ENCODE measurements at places on chromosomes 4 and X.

- no peak for DNase-seq
- no peaks in the 10 kb centered on the region for H3K36me3 ChIP-seq
- H3K27me3 ChIP-seq, result no peaks in the 10 kb centered on the region
- peak overlapping the region; percentile 77 for H3K27ac ChIP-seq
These were observed 23.7 kb downstream of the ELF4 start for GRCh38 chrX:130086447-130087206.

GRCh38 chrX:110310896-110311295, 7.0 kb downstream of the AMMECR1 start:
- H3K27me3 ChIP-seq, result no peaks in the 10 kb centered on the region
- no peaks in the 10 kb centered on the region for H3K4me1 ChIP-seq
- DNase-seq, result no peak
- no peaks in the 10 kb centered on the region for H3K36me3 ChIP-seq
- no peak overlapping the region for H3K27ac ChIP-seq
- H3K4me3 ChIP-seq, result no peak overlapping the region

GRCh38 chrX:17374619-17375366, at the start of gene NHS:
TSS of gene NHS (plus strand) at chrX:17375200. CDS start at chrX:17375758, 558 bp downstream.
- H3K4me3 ChIP-seq, result peak within 1 kb of the TSS; percentile 53
- no peaks in the 10 kb centered on the region for H3K36me3 ChIP-seq
- H3K4me1 ChIP-seq, result no peaks in the 10 kb centered on the region
- H3K27me3 ChIP-seq, result peaks cover 8% of the 10 kb centered on the region
- peak; percentile 64 for DNase-seq

- H3K36me3 ChIP-seq, result no peaks in the 10 kb centered on the region
- H3K4me3 ChIP-seq, result no peak overlapping the region
- DNase-seq, result no peak
- no peak overlapping the region for H3K27ac ChIP-seq
- peaks cover 2% of the 10 kb centered on the region for H3K4me1 ChIP-seq
These were observed 411.7 kb downstream of the ARHGAP24 start for GRCh38 chr4:85886665-85887064.

DNA sequence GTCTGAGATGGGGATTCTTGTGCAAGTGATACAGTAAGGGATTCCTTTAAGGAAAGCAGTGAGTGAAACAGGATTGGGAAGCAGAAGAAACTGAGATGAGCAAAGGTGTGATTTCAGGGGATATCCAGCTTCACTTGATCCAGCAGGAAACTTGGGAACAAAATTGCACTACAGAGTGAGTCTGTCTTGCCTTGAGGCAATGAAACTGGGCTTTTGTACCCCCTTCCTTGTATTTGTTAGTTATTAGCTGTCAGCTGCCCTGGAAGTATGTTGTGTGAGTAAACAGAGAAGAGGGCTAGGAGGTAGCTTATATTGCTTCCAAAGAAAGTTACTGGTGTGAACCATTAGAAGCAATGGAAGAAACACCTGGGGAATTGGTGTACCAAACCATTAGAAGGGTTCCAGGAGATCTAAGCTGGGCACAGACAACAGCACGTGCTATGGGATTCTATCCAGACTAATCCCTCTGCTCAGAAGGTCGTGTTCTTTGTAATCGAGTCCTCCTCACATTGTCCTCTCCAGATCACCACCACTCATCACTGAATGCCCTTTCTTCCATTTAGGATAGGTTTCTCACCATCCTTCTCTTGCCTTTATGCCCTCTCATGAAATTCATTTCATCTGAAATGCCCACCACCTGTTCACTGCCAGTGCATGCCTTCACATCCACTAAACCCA, 76.0 kb downstream of the PDLIM5 start:
- H3K4me3 ChIP-seq, result no peak overlapping the region
- no peaks in the 10 kb centered on the region for H3K27me3 ChIP-seq
- H3K27ac ChIP-seq, result peak overlapping the region; percentile 68
- peaks cover 87% of the 10 kb centered on the region for H3K4me1 ChIP-seq
- no peak for DNase-seq

Measured in heart left ventricle (tissue), 16 donors.